ENCODE measurements at places on chromosomes 4 and X. TPM values are rescaled to one million over a fixed set of nuclear protein-coding genes. Genes with fewer than 3 reads are reported as not detected.

The TLR1 gene
- 6.3 TPM for total RNA-seq

The CT45A1 gene
- not detected for total RNA-seq

The CXCL5 gene
- 26.5 TPM for total RNA-seq

The MAGEB17 gene
- total RNA-seq, result not detected

The ZFP42 gene
- 0.36 TPM for total RNA-seq
